Fibroblast of skin of left biceps (primary cell): ENCODE measurements at places on chromosomes 1 and 21.

GRCh38 chr1:8597455-8597854, 220.0 kb downstream of the RERE start:
- DNase-seq, result no peak

GRCh38 chr1:26003262-26003661, 5.4 kb upstream of the PAFAH2 start:
- no peak for DNase-seq

DNA sequence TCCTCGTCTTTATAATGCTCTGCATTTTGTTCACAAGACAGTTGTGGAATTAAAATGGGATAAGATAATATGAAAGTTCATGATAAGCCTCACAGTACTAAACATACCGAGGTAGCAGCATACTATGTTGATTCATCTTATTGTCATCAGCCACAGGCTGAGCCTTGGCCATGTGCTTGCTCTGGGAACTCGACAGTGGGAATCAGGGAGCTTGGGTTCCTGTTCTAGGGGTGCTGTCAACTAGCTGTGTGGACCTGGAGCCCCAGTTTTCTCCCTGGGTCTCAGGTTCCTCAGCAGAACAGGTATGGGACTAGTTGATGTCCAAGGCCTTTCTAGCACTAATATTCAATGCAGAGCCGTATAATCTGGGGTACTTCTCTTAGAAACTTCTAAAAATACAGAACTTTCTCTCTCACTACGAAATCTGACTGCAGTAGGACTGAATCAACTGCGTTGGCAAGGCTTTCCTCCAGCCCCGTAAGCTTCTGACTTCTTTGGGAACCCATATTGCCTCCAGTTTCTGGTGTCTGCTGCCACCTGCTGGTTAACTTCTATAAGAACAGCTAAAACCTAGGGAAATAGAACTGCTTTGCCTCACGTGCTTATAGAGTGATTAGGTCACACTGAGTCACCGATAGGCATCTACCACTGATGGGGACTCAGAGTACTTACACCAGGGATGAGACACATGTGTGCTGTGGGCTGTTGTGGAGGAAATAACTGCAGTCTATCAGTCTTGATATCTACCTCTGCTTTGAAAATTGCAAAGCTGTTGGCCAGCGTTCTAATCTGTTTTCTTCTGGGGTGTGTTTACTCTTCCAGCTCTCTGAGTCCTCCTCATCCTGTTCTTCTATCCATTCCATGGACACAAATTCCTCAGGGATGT, 110.9 kb downstream of the RGL1 start:
- peak; percentile 95 for DNase-seq

DNA sequence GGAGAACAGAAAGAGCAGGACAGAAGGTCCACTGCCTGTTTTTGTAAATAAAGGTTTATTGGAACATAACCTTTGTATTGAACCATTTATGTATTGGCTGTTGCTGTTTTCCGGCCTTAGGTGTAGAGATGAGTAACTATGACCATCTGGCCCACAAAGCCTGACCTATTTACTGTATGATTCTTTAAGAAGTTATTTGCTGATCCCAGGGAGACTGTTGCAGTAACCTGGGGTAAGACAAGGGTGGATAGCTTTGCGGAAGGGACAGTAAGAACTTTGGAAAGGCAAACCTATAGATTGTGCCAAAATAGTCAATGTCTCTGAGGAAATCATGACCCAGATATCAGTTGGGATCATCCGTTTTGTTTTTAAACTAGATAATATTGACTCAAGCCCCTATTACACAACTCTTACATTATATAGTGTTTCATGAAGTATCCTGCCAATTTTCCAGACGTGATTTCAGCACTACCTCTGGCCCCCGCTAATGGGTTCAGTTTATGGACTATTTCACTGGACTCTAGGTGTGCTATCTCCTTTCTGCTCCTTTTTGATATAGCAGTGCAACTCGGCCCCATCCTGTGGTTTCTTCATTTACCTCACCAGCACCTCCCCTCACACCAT, 20.8 kb upstream of the TLCD4 start:
- DNase-seq, result no peak

- DNase-seq, result no peak
These were observed 56.8 kb downstream of the DESI2 start for GRCh38 chr1:244709476-244710368.

DNA sequence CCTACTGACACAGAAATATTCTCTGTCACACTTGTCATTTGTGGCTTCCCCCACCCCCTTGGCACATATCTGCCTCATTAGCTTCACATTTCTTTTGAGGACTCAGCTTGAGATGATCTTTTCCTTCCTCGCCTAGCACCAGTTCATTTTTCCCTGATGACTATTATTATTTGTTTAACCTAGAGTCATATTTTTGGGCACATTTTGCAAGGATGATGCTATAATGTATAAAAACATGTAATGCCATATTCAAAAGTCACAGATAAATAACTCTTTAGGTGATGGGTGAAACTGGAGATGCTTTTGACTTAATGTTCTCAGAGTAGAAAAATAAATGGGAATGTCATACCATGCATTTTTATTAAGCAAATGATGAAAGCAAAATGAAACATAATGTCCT, 202.7 kb downstream of the BACH1 start:
- peak; percentile 29 for DNase-seq

DNA sequence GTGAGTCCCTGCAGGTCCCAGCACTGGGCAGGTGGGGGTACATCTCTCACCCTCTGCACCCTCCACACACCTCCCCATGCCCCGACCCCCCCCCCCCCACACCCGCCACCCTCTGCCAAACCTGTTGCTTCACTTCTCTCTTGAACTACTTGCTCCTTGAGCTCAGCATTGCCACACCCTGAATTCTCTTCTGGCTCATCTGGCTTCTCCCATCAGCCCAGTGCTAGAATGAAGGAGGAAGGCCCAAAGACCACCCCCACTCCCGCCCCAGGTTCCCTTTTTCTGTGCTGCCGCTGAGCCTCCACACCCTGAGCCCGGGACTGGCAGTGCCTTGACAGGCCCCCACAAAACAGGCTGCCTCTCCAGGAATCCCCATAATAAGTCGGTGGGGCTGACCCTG, 6.4 kb upstream of the TNNI1 start:
- DNase-seq, result no peak

- no peak for DNase-seq
These were observed 233.9 kb downstream of the KIF26B start for GRCh38 chr1:245388687-245389086.

DNA sequence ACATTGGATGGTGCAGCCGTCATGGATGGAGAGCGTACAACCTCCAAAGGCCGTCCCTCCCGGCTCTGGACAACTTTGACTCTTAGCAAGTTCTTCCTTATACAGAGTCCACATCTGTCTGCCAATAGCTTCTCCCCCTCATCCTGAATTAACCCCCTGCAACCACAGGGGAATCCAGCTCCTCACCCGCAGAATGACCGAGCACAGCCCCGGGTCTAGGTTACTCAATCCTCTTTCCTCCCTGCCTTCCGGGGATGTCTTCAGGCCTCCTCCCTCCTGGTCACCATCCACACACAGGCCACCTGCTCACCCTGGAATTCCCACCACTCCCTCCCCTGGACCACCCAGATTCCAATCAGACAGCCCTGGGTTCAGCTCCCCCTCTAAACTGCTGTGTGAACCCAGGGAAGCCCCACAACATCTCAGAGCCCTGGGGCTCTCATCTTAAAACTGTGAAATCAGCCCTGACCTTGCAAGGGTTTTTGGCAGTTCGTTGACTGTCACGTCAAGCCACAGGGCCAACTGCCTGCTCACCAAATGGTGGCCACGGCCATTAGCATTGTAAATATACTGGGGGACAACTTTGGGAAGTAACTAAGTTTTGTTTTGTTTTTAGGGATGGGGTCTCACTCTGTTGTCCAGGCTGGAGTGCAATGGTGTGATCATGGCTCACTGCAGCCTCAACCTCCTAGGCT, 54.2 kb downstream of the HSPG2 start:
- DNase-seq, result no peak

DNA sequence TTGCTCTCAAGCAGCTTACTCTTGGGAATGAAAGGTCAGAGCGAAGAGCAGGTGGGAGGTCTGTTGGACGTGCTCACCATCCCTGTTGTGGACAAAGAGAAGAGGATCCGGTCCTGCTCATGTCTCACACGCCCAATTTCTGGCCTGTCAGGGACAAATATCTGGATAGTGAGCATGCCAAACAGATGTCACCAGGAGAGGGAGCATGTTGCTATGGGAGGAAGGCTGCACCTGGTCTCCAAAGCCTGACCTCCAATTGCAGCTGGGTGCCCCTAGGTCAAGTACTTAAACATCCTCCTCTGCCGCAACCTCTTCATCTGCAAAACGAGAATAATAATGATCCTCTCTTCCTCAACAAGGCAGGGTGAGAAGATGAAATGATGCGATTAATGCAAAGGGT, 53.4 kb downstream of the DMRTA2 start:
- no peak for DNase-seq

GRCh38 chr1:33346927-33347649, 26.2 kb upstream of the A3GALT2 start:
- DNase-seq, result peak; percentile 68
